ENCODE measurements at places on chromosomes 1 and 21. TPM values are rescaled to one million over a fixed set of nuclear protein-coding genes. Genes with fewer than 3 reads are reported as not detected.

The SH2D5 gene
- total RNA-seq = 0.54 TPM

GRCh38 chr1:202143768-202144401, 652 bp downstream of the ARL8A start:
- peak; percentile 76 for ATAC-seq

DNA sequence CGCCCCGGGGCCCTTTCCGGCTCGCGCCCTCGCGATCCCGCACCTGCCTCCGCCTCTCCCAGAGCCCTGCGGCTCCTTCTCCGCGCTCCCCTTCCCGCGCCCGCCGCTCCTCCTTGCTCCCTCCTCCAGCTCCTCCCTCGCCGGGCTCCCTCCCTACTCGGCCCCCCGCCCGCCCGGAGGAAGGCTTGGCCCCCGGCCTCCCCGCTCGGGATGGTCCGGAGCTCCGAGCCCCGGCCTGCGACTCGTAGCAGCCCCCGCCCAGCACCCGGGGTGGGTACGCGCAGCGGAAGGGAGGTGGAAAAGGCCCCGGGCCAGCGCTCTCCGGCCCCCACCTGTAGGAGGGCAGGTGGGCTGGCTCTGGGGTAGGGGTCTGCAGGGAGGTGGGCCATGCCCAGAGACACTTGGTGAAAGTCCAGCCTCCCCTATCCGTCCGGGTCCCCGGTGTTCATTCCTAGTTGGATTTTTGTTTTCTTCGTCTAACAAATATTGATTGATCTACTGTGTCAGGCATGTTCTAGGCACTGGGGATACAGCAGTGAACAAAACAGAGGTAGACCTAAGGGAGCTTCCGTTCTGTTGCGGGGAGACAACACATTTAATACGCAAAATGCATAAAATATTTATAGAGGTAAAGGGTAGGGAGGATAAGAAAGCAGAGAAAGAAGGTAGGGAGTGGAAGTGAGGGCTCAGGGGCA, at the start of gene HTR1D:
TSS of gene HTR1D (minus strand) at position 82 of the 695 bp plus-strand sequence. CDS start 23,283 bp downstream, outside the sequence.
- no peak for ATAC-seq

DNA sequence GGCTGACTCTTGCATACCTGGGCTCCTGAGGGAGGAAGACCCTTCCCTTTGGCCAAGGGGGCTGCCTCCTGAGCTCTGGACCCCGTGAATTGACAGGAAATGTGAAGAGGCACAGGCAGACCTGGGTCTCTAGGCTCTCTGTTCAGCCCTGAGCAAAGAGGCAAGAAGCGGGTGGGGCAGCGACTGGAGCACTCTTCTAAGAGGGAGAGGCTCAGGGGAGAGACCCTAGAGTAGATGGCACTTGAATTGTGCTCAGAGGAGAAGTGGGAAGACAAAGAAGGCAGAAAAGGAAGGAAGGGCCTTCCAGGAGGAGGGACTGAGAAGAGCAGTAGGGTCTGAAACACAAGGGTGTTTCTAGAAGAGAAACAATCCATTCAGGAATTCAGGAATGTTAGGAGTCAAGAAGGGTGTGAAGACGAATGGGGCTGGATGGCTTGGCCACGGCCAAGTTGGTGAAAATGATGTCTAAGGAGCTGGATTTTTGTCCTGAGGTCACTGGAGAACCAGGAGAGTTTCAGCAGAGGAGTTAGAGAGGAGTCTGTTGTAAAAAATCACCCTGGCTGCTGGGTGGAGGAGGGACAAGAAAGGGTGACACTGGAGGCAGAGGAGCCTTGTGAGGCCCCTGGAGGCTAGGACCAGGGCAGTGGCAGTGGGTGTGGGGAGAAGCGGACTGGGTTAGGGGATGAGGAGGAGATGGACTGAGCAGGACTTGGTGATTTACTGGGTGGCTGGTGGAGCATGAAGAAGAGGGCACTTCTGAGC, 5.3 kb downstream of the TIE1 start:
- no peak for ATAC-seq

The PITHD1 gene
- 60.6 TPM for total RNA-seq

The TAS1R3 gene
- 0.12 TPM for total RNA-seq

DNA sequence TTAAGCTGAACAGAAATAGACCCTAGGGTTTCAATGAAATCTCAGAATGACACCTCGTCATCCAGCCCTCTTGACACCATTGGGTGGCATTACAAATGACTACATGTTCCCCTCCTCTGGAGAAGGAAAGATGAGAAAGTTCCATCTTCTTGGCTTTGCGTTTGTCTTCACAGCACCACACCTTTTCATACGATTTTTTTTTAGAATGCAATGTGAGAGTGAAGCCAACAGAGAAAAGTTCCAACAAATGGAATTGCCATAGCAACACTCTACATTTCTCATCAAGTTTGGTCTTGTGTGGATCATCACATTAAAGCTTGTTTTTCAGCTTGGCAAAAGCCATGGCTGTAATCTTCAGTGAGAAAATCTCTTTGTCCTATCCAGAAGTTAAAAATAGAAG, 183.4 kb upstream of the SNX7 start:
- no peak for ATAC-seq

DNA sequence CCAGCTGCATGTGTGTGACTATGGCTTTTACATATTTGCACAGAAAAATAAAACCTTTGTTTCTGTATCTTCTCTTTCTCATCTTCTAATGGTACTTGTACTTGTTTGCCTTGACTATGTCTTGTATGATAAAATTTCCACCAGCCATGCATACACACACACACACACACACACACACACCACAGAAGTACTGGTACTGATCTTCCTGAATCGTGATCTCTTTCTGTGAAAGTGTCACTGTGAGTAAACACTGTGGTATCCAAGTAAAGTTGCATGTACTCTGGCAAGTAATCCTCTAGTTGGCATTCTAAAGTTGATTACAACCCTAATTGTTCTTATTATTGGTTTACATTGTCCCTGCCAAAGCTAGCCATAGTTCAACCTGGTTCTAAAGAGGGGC, 176.7 kb downstream of the CRB1 start:
- no peak for ATAC-seq

DNA sequence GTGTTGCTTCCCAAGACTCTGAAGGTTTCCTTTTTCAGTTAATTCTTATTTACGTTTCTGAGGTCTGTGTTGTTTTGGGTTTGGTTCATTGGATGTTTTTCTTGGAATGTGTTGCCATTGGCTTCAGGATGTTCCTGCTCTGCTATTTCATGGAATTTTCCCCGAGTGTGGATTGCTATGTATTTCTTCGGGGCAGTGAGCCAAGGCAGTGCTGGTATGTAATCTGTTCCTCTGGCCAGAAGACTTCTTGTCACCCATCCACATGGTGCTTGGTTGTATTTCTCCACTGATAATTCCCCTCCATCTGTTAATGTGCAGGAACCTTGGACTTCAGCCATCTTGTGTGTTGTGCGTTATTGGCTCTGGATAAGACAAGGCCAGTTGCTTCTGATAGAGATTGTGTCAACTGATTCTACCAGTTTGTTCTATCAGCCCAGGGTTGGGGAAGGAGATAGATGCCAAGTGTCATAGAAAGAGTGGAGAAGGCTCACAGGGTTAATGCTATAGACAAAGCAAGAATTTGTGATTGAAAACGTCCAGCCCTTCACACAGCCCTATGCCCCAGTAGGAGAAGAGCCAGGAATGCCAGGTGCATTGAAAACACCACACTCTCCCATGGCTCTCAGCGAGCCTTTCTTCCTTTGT, 505.2 kb downstream of the PLPP3 start:
- ATAC-seq = peak; percentile 87

DNA sequence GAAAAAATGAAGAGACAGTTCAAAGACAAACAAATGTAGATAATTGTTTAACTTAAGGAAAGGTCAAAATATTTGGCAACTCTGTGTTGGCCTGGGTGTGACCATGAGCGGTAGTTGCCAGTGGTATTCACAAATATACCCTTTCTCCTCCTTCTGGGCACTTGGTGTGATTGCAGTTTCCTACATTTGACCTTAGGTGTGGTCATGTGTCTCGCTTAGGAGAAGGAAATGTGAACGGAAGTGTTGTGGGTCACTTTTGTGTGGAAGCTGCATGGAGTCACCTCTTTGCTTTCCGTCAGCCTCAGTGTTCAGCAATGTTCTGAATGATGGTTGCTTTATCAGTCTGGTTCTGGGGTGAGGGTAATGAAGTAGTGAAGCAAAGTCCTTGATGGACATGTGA, 3.4 kb upstream of the PCSK9 start:
- ATAC-seq = no peak

The C1orf74 gene
- 0.64 TPM for total RNA-seq

DNA sequence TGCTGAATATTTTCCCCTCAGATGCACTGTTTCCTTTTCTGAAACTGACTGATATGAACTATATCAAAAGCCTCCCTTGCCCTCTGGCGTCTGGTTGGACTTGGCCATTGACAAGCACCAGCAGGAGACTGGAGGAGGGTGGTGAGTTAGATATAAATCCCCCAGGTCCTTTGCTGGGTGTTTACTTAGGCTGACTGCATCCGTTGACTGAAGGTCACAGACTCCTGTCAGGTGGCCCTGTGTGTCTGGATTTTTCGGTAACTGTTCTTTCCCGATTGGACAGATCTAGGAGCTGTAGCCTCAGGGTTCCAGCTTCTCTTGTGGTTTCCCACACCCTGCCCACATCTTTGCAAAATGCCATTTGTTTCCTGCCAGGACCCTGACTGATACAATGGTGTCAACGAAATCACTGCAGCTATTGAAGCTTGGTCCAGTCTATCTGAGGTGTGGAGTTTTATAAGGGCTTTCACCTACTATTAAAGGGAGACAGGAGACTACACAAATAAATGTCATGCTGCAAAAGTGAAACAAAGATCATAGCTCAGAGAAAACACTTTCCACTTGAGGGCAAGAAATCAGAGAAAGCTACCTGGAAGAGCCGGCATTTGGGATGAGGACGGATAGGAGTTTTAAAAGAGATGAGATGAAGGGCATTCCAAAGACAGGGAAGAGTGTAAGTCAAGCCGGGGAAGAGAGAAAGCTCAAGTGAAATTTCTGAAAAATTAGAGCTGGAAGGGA, 1.5 kb upstream of the MAGI3 start:
- ATAC-seq = no peak

- ATAC-seq = no peak
Measured at GRCh38 chr1:23601968-23602876, 42.9 kb upstream of the ID3 start.

- no peak for ATAC-seq
Measured at GRCh38 chr1:192010406-192010805, 147.9 kb upstream of the RGS18 start.

GRCh38 chr1:30730346-30731108, 7.1 kb upstream of the MATN1 start:
- ATAC-seq = no peak

The NUP210L gene
- total RNA-seq = not detected

The RXFP4 gene
- total RNA-seq = 0.27 TPM

The NBPF4 gene
- total RNA-seq = not detected

- no peak for ATAC-seq
Measured at GRCh38 chr1:156086256-156086662, 4.0 kb upstream of the MEX3A start.

DNA sequence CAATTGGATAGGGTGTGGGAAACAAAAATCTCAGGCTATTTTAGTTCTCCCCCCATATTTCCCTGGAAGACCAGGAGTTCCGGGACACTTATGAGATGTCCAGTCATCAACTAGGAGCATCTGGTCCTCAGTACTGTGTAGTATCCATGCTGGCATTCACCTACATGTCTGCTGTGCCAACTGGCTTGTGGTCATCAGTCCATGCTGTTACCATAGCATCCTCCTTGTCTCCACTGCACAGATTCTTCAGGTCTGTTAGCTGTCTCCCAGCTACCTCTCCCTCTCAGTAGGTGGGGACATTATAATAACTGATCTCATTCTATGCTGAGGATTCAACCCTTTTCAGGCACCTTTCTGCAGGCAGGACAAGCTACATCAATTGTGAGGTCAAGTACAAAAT, 302.9 kb downstream of the BARHL2 start:
- no peak for ATAC-seq

DNA sequence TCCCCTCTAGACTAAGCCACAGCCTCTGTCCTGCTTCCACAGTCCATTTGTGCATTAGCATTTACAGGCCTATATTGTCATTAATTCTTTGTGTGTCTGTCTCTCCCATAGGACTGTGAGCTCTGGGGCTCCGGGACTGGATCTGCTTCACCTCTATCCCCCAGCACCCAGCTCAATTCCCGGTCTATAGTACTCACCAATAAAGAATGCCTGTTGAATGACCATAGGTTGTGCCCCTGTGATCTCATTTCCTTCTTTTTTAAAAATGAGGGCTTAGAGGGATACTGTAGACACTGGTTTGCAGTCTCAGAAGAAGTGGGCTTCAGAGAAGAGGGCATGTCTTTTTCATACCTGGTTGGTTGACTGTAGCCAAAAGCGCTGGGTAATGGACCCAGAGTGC, 8.8 kb upstream of the POU3F1 start:
- no peak for ATAC-seq

DNA sequence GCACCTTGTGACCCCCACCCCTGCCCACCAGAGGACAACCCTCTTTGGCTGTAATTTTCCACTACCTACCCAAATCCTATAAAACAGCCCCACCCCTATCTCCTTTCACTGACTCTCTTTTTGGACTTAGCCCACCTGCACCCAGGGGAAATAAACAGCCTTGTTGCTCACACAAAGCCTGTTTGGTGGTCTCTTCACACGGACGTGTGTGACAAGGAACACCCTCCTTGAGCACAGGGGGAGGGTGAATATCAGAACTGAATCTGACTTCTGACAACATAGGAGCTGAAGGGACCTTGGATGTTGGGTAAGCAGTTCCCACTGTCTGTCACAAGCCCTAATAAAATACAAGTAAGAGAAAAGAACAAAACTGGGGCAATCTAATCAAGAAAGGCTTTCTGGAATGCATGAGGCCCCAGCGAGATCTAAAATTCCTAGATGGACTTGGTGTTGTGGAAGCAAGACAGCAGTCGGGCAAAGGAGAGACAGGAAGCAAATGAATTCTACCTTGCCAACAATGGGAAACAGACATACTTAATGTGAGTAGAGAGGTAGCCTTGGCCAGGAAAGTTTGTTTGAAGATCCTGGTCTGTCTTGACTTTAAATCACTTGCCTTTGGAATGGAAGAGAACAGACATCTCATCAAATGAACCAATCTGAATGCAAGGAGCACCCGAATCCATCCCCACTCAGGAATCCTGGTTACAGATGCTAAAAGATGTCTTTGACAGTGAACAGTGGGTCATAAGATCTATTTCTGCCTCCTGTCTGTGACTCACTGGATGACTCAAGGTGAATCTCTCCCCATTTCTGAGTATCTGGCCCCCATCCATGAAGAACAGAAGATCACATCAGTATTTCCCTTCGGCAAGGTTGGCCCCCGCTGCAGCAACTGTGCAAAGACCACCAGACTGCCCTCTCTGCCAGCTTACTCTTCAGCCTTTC, 53.3 kb downstream of the OLFML3 start:
- ATAC-seq = no peak

DNA sequence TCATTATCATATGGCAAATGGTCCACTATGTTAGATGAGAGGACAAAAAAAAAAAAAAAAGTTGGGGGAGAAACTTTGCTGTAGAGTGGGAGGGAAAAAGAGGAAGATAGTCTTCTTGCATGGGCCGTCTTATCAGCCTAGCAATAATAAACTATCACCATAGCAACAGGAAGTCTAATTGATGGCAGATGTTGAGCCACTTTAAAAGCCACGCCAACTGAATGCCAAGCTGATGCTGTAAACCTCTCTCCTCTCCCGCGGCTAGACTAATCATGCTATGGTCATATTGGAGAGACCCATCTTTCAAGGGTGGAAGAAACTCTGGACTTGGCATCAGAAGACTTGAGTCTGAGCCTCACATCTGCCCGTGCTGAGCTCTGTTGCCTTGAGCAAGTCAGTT, 122.2 kb upstream of the HOOK1 start:
- ATAC-seq = peak; percentile 35

The RIPPLY3 gene
- total RNA-seq = not detected
